Panc1 (cell line): ENCODE measurements at places on chromosomes 2 and 18.

- no peak for DNase-seq
These were observed 55.6 kb upstream of the FAM124B start for GRCh38 chr2:224457408-224458096.

- no peak for DNase-seq
These were observed 6.6 kb upstream of the CDH2 start for GRCh38 chr18:28183418-28184078.

DNA sequence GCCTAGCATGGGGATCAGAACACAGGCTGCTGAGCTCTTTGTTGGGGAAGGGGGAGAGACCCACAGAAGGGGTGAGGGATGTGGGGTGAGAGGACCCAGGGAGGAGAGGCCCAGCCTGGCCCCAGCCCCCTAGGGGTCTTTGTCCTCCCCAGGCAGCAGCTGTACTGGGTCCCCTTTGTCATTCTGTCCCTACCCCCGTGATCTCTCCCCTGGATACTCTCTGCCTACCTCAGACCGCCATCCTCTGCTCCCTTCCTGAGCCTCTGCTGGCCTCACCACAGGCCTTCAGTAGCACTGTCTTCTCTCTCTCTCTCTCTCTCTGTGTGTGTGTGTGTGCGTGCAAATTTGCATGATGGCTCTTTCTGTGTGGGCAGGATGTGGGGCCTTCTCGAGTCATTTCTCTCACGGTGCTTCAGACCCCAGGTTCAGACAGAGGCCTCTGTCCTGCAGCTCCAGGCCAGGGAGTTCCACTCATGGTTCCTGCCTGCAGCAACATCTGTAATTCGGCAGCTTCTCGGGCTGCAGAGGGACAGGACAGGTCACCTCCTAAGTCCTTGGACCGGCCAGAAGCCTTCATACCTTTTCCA is 1.4 kb downstream of the PSD4 start:
- no peak for DNase-seq

- no peak for DNase-seq
These were observed 70.2 kb upstream of the ID2 start for GRCh38 chr2:8611700-8612099.

DNA sequence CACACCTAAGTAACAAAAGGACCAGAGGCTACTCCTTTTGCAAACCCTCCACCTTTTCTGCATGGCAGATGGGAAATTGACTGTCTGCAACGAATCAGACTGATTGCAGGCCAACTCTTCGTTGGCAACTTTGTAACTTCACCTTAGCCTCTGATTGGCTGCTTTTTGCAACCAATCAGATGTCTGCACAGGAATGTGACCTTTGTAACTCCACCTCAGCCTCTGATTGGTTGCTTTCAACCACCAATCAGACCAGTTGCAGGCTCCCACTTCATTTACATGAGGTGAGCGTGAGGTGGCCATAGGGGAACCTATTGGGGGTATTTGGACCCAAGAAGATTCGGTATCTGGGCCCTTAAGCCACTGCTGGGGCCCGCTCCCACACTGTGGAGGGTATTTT is 209.0 kb downstream of the EN1 start:
- no peak for DNase-seq

DNA sequence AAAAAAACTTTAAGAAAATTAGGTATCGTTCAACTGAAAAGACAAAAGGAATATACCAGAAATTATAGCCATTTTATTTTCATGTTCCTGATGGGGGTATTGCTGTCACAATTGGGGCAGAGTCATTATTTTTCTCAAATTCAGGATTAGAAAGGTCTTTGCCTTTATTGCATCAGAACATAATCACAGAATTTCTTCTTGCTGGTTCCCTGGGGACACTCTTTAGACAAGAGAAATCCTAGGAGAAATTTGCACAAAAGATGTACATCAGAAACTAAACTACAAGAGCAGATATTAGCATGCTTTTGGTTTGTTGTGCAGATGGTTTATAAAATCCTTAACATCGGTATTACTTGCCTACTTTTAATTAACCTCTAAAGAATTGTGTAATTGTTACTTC is 103.2 kb downstream of the NCOA1 start:
- no peak for DNase-seq

DNA sequence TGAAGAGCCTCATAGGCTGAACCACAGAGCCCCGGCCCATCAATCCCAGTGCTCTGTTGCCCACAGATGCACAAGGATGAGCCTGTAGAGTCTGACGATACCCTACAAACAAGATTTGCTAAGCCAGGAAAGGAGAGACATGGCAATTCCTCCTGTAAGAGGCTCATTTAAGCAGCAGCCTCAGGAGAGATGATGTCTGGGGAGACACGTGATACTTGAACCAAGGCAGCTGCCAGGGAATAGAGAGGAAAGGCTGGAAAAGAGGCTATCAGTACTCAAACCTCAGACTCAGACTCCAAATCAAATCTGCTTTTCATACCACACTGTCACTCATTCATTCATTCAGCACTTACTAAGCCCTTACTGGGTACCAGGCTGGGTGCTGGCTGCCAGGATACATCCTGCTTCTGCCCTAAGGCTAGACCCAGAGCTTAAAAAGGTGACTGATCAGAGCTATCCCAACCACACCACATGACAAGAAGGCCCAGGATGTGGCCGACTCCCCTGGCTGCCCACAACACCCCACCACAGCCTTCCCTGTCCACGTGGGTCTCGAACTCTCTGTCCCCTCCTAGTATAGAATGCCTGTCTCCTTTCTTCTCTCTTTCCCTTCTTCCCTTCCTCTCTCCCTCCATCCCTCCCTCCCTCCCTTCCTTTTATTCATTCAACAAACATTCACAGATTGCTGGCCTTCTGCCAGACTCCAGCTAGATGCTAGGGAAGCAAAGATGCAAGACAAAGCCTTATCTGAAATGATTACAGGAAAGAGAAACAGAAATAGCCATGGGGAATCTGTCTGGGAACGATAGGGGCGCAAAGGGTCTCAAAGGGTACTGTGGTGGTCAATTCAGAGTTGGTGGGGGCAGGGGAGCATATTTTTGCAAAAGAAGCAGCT is 23.4 kb upstream of the KCNK3 start:
- DNase-seq = no peak

DNA sequence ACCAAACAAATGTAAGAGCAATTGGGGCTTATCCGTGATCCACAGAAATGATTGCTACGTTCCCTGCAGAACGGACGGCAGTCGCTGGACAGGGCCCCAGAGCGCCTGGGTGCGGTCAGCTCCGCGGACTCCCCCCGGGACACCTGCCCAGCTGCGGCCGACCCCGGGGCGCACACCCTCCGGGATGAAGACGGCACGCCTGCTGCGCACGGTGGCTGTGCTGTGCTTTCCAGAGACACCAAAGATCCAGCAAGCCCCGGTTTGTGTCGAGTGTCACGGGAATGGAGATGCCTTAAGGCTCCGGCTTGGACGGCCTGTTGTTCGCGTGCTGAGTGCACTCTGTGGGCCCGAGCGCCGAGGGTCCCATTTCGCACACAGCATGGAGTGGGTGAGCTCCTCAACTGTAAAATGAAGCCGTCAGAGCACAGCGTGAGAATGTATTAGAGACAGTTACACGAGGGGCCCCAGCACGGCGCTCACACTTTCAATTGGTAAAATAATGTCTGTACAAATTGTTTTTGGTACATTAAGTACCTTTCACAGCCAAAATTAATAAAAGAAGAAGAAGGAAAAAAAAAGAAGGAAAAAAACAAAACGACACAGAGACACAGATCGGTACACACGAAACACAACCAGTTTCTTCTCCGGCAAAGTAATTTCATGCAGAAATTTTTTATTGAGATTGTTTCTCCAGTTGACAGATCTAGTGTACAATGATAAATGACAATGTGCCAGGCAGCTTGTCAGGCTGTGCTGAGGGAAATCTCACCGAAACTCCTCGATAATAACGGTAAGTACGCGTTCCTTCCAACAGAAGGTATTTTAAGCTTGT is 615.8 kb upstream of the SALL3 start:
- DNase-seq = no peak

DNA sequence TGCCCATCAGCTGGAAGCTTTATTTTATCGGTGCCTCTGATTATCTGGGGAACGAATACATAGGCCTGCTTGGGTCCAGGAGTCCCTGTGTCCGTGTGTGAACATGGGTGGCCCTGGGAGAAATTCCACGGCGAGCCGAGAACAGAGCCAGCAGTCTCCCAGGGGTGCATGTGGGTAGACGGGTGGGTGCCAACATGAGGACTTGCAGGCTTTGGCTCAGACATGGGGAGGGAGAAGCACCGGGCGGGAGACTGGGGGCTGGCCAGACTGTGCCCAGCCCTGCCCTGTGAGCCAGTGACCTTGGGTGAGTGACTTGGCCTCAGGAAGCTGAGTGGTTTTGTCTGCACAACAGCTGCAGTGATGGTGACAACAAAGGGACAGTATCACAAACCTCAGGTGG is 44.2 kb upstream of the SALL3 start:
- DNase-seq = no peak

- no peak for DNase-seq
These were observed 2.9 kb upstream of the MEIS1 start for GRCh38 chr2:66431846-66432587.

GRCh38 chr2:178205853-178206521 is 11.7 kb downstream of the OSBPL6 start:
- DNase-seq = no peak

DNA sequence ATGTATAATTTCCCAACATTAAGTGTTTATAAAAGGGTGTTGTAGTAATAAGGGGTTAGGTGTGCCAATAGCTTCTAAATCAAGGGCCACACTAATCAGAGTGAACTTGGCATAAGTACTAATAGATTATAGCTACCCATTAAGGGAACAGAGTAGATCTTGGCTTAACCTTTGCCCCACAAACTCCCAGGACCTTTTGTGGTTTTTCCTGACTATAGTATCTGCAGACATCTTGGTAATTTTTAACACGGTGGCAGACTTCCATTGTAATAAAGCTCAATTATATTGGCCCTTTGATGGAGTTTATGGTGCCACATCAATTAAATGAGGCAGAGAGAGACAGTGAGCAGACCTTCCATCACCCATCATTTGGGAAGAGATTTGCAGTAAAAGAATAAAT is 358.5 kb upstream of the HNRNPA3 start:
- DNase-seq = no peak

GRCh38 chr2:152097801-152098495 is 896 bp downstream of the CACNB4 start:
- no peak for DNase-seq

- no peak for DNase-seq
These were observed 39.7 kb upstream of the MMADHC start for GRCh38 chr2:149627111-149627801.

DNA sequence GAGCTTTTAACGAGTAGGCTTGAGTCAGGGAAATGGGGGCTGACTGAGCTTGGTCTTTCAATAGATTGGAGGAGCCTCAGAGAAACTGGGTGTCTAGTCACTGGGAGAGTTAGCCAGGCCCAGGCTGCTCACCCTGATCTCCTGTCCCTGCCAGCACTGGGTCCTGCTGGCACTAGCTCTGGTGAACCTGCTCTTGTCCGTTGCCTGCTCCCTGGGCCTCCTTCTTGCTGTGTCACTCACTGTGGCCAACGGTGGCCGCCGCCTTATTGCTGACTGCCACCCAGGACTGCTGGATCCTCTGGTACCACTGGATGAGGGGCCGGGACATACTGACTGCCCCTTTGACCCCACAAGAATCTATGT is 720 bp downstream of the KRTCAP3 start:
- no peak for DNase-seq

DNA sequence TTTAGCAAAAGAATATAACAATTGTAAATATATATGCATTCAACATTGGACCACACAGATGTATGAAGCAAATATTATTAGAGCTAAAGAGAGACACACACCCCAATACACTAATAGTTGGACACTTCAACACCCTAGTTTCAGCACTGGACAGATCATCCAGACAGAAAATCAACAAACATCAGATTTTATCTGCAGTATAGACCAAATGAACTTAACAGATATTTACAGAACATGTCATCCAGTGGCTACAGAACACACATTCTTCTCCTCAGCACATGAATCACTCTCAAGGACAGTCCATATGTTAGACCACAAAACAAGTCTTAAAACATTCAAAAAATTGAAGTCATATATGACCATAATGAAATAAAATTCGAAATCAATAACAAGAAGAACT is 22.1 kb upstream of the EVA1A start:
- no peak for DNase-seq

DNA sequence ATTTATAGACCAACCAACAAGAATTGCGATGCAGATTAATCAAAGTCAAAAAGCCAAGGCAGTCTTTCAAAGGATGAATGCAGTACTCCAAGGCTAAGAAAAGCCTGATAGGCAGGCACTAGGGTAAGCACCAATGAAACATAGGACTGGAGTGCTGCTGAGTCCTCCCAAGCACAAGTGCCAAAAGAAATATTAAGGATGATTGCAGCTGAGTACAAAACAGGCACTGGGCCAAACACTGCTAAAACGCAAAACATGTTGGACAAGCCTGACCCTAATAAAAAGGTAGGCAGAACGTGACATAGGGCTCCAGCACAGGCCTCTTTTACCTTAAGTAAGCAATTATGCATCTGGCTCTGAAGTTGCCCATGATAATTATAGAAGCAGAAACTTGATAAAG is 160.1 kb upstream of the LRP1B start:
- no peak for DNase-seq
